ENCODE measurements at places on chromosomes 4 and X.

- no peak for DNase-seq
These were observed 665 bp downstream of the PSMD10 start for GRCh38 chrX:108090491-108091263.

- DNase-seq: no peak
These were observed 78.3 kb downstream of the SLC9A6 start for GRCh38 chrX:136063340-136064079.

GRCh38 chr4:56314207-56314915 lies 72.9 kb downstream of the AASDH start:
- DNase-seq: no peak

DNA sequence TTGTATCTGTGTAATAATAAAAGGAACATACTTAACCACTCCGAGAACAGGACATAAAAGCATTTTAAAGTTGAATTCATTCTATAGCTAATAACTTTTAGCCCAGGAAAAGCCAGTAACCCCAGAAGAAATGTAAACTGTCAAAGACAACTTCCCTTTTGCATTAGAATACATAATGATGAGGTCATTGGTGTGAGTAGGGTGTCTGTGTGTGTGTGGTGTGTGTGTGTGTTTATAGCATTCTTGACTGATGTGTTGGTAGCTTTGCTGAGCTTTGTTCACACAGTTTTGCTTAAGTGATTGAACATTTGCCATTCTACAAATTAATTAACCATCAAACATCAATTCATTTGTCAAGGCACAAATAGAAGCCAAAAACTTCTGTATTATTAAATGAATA lies 559.6 kb downstream of the ARAP2 start:
- no peak for DNase-seq

GRCh38 chrX:69285401-69285877 lies 120.2 kb upstream of the PJA1 start:
- DNase-seq: peak; percentile 12

GRCh38 chr4:124713185-124713592 lies 657 bp upstream of the ANKRD50 start:
- no peak for DNase-seq

DNA sequence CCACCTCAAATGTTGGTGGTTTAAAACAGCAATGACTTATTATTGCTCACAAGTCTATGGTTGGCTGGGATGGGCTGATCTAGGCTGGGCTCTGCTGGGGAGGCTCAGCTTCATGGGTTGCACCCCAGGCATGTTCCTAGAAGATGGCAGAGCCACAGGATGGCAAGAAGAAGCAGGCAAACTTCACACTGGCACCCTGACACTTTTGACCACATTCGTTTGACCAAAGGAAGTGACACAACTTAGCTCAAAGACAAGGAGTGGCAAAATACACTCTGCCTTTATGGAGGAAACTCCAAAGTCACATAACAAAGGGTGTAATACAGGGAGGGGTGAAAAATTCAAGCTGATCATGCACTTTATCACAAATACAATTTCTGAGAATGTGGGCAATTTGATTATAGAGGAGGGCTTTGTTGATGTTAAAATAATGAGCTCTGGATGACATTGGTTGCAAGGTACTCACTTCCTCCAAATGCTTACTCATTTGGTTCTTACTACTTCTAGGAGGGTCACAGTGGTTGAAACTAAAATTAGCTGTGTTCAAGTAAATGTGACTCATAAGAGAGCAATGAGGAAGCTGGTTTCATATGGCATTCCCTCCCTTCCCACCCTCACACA lies 249.2 kb upstream of the RPS6KA3 start:
- no peak for DNase-seq

GRCh38 chr4:87624698-87625097 lies 16.4 kb downstream of the DSPP start:
- DNase-seq: no peak

GRCh38 chr4:183142571-183143550 lies 43.8 kb downstream of the WWC2 start:
- DNase-seq: no peak

GRCh38 chr4:105230287-105230686 lies 83.6 kb downstream of the TET2 start:
- no peak for DNase-seq

GRCh38 chrX:71998836-71999509 lies 88.3 kb downstream of the NHSL2 start:
- DNase-seq: no peak

DNA sequence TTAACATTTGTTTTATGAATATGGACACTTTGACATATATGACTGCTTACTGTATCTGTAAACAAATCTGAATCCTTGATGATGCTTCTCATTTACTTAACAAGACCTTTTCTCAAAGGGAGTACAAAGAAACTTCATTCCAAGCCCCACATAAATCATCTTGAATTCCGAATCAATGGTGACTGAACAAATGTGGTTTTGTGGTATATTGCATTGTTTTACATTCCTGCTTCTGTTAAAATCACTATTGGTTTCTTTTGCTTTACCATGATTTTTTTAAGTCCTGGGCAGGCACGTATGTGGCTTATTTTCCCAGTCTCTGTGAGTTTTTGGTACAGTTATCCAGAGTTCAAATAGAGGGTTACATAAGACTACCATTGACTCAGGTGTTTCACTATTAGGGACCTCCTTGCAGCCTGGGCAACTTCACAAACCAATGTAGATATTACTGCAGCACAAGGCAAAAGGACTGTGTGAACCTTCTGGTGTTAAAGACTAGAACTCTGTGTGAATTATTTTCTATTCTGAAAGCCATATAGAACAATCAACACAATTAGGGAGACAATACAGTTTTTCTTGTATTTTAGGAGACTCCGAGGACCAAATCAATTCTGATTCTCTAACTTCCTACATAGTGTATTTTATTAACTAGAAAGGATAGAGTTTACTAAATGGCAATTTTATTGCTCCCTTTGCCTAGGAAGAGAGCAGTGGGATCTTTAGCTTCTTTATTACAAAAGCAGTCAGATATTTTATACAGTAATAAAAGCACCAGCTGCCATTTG lies 196.4 kb downstream of the GALNTL6 start:
- DNase-seq: no peak

GRCh38 chr4:153074486-153074885 lies 129.8 kb upstream of the TRIM2 start:
- DNase-seq: no peak

DNA sequence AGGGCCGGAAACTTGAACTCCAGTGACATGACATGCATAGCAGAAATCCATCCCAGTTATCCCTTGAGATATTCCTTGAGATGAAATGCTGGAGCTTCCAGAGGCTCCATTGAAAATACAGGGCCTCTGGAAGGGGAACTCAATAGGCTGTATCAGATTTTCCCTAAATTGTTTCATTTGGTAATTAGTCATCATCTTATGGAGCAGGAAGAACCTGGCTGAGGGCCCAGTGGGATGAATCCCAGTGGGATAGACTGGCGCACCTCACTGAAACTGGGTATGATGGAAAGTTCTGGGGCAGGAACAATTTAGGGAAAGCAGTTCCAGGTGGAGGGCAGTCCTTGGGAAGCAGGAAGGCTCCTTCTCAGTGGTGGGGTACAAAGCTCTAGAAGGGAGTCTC lies 307.8 kb upstream of the DIPK2B start:
- DNase-seq: no peak

DNA sequence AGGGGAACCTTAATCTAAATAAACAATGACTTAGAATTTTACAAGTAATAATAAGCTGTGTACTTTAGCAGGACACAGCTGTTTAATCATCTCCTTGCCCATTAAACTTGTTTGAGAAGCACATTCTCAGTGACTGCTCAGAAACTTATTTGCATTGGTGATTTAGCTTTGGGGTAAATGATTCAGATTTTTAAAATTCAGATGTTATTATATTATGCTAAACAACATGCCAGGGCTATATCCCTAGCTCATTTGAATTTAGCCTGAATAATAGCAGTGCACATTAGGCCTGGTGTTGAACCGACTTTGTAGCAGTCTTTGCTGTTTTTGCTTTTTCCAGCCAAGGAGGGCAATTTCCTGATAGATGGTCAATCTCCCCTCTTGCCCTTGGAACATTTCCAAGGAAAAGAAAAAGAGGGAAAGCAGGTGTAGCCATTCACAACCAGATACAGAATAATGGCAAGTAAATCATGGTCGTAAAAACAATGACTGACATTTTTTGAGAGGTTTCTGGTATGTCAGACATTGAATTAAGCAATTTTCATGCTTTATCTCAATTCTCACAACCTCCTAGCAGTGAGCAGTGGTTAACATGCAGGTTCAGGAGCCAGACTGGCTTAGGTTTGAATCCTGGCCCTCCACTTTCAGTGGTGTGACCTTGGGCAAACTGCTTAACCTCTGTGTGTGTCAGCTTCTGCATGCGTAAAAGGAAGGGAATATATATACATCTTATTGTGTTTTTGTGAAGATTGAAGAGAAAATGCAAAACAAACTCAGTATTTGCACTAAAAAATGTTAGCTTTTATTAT lies 16.8 kb downstream of the ARHGEF38 start:
- DNase-seq: no peak

GRCh38 chr4:7780751-7781348 lies 158.8 kb downstream of the AFAP1 start:
- DNase-seq: no peak

DNA sequence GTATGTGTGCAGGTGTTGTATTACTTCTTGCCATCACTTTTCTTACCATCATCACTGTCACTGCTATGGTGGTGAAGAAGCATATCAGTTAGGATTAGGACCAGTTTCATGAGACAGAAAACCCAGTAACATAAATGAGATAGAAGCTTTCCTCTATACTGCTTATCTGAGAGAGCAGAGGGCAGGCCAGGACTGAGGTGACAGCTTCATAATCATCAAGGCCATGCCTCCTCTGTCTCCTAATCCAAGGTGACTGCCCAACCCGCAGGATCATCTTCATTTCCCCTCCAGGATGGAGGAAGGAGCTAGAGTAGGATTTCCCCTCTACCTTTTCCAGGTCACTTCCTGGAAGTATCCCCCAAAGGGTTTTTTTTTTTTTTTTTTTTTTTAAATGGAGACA lies 35.4 kb downstream of the TMEM131L start:
- DNase-seq: no peak

DNA sequence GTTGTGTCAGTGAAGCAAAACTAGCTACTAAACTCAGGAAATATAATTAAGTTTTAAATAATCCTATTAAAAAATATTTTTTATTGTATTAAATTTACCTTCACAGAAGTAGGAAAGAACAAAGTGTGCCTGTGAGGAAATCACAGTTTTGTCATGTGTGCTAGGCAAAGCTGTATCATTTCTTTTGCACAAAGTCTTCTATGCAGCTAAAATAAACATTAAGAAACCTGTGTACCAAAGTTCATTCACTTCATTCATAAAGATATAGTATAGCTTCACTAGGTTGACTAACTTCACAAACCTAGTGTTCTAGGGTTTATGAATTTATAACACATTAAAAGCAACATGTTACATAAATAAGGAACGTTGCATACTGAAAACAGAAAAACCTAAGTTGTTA lies 131.0 kb downstream of the PDS5A start:
- DNase-seq: no peak

DNA sequence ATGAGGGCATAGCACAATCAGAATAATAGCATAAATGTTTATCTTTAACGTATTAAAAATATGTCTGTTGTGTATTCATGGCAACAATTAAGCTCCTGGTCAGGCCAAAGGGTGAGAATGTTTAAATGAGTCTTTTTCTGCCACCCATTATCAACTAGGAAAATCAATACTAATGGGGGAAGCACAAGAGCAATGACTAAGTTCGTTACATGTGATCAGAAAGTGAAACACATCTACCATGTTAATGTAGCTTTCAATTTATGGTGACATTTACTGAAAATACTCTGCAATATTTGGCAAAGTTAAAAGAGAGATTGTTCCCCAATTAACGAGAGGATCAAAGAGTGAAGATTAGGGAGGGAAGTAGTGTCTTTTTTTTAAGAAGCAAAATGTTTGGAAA lies 143.7 kb downstream of the NAA11 start:
- no peak for DNase-seq

DNA sequence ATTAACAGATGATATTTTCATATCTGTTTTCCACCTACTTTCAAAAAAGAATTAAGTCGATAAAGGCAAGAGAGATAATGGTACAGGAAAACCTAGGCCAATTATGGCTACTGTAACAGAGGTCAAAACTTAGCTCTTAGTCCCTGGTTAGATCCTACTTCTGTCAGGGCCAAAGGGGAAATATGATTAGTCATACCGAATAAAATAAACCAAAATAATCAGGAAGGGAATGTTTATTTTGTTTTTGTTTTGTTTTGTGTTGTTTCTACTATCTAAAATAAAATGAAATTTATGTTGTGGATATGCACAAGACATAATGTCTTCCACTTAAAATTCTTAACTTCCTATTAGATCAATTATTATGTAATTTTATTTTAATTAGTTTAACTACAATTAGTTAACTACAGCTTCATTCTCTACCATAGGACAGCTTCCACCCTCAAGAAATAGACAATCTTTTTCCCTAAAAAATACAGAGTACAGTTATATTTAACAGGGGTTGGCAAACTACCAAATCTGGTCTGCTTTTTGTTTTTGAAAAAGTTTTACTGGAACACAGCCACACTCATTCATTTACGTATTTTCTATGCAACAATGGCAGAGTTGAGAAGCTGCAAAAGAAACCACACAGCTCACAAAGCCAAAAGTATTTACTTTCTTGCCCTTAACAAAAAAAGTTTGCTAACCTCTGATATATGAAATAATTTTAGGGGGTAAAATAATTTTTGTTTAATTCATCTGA lies 25.4 kb downstream of the TMEM47 start:
- DNase-seq: no peak

Measured in GM12891 (cell line).